ENCODE measurements at places on chromosomes 1 and 21.
A peak's percentile ranks its signal among the peaks of the same experiment; 100 is the strongest.

- DNase-seq: no peak
Observed at GRCh38 chr1:197807739-197808453, 32.6 kb upstream of the DENND1B start.

GRCh38 chr21:25396135-25396711, 211.1 kb downstream of the MRPL39 start:
- no peak for DNase-seq

GRCh38 chr1:161021970-161022353, 1.0 kb upstream of the F11R start:
- no peak for DNase-seq

DNA sequence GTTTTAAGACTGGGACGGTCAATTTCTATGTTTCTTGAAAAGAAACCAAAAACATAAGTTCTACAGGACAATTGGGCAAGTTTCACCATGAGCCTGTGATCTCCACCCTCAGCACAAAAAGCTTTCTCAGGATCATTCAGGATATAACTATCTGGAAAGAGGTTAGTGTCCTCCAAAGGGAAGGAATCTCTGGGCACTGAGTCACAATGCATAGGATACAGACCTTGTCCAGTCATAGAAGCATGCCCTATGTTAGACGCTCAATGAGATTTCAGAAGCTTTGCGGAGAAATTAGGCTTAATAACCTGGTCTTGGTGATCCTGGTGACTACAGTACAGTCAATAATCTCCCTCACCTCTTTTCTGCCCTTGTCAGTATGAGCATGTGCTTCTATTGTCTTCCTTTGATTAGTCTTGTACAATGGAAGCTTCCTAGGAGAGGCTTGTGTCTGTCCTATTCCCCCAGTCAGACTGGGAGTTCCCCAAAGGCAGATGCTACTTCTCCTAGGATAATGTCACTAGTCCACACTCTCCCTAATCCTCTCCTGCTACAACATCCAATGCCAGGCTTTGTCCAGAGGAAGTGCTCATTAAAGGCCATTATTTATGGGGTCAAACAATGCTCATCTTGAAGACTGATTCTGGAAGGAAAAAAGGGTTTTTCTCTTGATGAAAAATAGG, 97.4 kb downstream of the KCNH1 start:
- no peak for DNase-seq

GRCh38 chr1:51189421-51190073, 46.5 kb upstream of the RNF11 start:
- DNase-seq: no peak

DNA sequence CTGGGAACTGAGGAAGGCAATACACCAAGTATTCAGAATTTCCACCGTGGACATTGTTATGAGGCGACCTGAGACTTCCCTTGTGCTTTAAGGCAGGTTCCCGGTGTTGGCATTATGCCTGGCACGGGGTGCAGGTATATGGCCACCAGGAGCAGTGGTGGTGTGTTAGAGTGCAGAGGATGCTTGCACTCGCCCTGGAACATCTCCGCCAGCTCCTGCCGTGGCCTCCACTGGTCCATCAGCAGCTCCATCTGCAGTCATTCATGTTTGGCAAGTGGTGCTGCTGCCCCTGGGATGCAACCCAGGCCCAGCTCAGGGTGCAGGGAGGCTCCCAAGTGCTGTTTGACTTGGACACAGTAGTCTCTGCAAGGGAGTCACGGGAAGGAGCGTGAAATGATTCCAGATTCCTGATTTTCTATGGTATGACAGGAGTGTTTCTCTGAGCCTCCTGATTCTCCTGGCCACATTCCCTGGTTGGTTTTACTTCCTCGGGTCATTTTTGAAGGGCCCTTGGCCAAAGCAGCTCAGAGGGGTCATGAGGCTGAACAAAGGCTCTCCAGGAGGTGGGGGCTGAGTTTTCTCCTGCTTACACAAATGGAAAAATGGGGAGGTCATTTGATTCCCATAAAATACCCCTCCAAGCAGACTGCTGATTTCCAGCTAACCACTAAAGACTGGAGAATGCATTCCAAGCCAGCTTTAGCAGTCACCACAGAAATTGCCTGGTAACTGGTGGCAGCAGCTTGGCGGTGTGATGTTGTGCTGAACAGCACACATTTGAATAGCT, 60.4 kb upstream of the PSEN2 start:
- no peak for DNase-seq

GRCh38 chr1:156623946-156624813, 5.0 kb downstream of the HAPLN2 start:
- peak; percentile 71 for DNase-seq

- DNase-seq: no peak
Observed at GRCh38 chr1:53303726-53304515, 23.9 kb downstream of the LRP8 start.

GRCh38 chr1:207954104-207954503, 43.2 kb upstream of the CD34 start:
- no peak for DNase-seq

DNA sequence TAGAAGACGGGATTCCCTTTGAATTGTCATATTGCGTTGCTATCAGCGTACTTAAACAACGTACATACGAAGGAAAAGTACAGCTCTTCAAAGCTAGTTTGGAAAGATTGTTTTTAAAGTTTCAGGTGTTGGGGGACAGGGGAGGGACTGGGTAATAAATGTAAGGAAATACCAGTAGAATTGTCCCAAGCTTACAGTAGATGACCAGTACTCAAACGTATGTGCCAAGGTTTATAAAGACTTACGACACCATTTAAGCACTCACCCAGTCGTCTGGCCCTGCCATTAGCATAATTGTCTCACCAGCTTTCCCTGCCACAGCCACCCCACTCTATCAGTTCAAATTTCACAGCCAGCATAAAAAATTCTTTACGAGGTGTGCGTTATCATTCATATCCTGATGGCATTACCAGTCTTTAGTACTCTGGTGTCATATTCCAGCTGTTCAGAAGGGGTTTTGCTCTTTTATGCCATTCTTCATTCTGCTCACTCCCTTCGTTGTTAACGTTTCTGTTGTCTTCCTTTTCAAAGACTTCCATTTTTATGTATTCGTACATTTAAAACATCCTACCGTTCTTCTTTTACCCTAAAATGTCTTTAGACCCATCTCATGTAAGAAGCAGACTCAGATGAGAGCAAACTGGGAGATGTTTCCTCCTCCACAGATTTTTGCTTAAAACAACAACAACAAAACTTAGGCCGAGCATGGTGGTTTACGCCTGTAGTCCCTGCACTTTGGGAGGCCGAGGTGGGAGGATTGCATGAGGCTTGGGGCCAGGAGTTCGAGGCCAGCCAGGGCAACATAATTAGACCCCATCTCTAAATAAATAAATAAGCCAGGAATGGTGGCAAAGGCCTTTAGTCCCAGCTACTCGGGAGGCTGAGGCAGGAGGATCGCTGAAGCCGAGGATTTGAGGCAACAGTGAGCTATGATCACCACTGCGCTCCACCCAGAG, 1.0 kb upstream of the HP1BP3 start:
- DNase-seq: no peak

- no peak for DNase-seq
Observed at GRCh38 chr1:5140136-5140535, 485.7 kb downstream of the AJAP1 start.

Data from ascending aorta (tissue), 2 donors.